ENCODE measurements at places on chromosomes 2 and 18.

GRCh38 chr18:9838144-9838877 lies 47.5 kb upstream of the TXNDC2 start:
- DNase-seq = no peak

GRCh38 chr18:74303936-74304335 lies 11.7 kb upstream of the C18orf63 start:
- DNase-seq = no peak

DNA sequence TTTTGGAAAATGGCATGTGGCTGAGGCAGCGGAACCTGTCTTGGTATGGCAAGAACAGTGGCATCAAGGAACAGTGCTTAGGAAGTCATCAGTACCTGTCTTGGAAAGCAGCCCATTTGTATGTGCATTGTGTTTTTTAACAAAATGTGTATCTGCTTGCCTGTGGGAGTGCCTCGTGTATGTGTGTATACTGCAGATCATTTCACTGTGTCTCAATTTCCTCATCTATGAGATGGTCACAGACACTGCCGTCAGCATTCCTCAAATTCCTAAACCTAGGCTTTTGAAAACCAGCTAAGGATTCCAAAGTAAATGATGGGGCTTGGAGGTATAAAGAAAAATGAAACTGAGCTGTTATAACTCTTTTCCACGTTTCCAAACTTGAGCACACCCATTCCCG lies 441.3 kb downstream of the RND3 start:
- DNase-seq = no peak

- no peak for DNase-seq
These were observed 177.3 kb downstream of the HDAC4 start for GRCh38 chr2:239223310-239224198.

DNA sequence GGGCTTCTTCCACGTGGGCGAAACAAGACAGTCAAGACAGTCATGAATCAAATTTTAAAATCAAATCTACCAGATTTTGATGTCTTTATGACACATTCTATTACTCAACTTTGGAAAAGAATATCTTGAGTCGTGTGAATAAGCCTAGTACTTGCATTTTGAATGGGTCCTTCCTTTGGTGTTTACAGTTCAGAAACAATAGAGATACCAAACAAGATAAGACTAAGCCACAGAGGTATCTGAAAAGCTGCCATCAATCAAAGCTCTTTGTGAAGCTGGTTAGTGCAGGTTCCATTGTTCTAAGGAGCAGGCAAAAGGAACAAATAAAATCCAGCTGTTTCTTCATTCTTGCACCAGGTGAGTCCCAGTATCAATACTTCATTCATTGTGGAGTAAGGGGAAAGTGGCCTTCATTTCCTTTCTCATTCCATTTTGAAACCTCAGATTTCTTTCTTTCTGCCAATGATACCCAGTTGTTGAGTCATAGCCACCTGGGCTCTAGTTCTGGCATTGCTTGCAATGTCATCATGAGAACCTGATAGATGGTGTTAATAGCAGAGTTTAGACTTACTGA lies 151.7 kb upstream of the L3MBTL4 start:
- DNase-seq = no peak

GRCh38 chr2:34371711-34372110 lies 772.6 kb upstream of the FAM98A start:
- no peak for DNase-seq

- no peak for DNase-seq
These were observed 2.2 kb downstream of the IRS1 start for GRCh38 chr2:226797289-226797988.
